GM23248 (cell line): ENCODE measurements at places on chromosomes 13 and 19. TPM values are rescaled to one million over a fixed set of nuclear protein-coding genes. Genes with fewer than 3 reads are reported as not detected.

DNA sequence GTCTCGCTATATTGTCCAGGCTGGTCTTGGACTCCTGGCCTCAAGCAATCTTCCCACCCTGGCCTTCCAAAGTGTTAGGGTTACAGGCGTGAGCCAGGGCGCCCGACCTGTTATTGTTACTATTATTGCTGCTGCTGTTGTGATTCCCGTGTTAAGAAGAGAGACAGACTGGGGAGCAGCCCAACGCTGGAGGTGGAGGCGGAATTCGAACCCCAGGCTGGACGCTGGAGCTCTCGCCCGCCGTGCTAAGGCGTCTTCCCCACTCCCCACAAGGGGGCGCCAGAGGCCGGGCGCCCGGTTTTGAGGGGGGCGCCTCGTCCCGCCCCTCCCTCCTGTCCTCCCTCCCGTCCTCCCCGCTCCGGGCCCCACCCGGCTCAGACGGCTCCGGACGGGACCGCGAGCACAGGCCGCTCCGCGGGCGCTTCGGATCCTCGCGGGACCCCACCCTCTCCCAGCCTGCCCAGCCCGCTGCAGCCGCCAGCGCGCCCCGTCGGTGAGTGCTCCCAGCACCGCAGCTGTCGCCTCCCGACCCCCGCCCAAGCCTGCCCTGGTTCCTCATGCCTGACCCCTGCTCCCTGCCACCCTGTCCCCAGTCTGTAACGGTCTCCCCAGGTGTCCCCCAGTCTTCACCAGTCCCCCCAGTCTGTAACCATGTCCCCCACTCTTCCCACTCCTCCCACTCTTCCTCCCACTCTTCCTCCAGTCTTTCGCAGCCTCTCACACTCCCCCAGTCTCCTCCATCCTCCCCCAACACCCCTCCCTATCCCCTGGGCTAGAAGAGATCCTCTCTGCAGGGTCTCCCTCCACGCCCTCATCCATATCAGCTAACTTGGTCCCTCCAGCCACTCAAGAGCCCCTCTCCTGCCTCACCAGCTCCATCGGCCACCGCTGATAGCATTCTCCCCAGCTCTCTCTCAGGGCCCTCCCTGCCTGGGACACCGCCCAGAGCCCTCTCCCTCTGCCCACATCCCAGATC is at the start of gene EHD2:
EHD2 (plus strand) TSS at position 377 of the 976 bp plus-strand sequence. CDS start 3,191 bp downstream, outside the sequence.
- H3K4me3 ChIP-seq = peak within 1 kb of the TSS; percentile 92
- peak within 1 kb of the TSS; percentile 72 for H3K27ac ChIP-seq
- H3K4me1 ChIP-seq = peaks cover 17% of the 10 kb centered on the region
- H3K36me3 ChIP-seq = peaks cover 11% of the 10 kb centered on the region; the same call in 1 of the 2 replicates
- peak; percentile 89 for DNase-seq

DNA sequence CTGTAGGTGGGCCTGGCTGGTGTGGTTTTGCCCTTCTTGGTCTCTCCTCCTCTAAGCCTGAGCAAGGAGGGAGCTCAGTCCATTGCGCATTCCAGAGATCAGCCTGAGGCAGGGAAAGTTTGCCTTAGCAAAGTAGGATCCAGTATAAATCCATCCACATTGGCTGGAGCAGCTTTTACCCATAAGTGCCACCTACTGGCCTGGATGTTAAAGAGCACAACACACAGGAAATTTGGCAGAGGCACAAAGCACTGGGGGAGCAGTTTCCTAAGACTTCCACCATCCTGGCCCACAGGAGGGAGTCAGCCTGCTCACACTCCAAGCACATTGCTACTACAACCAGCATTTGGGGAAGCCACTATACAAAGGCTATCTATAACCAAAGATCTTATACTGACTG is 1124.2 kb downstream of the SLITRK1 start:
- no peaks in the 10 kb centered on the region for H3K4me1 ChIP-seq
- H3K27ac ChIP-seq = no peak overlapping the region
- no peaks in the 10 kb centered on the region for H3K27me3 ChIP-seq
- H3K36me3 ChIP-seq = no peaks in the 10 kb centered on the region

DNA sequence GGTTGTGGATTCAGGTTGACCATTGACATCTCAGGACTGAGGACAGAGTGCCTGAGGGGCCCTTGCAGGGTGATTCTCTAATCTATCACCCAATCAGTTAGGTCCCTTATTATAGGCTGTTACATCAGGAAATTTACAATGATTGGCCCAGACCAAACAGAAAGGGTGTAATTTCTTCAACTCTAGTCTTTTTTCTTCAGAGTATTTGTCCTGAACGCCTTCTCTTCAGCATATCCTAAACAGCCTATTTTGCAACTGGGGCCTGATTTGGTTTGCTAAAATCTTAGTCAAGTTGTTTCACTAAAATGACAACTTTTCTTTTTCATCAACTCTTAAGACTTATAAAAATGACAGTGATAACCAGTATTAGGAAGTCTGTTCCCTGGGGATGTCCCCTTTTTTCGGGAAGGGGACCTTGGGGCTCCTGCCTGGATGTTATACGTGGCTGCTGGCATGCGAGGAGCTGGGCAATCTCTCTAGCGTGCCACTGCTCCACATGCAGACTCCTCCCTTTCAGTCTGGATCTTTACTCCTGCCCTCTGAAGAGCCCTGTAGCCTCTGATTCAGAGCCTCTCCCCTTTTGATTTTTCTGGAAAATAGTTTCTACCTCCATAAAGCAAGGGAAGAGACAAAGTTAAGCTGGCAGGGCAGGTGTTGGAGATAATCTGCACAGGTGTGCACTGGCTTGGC is 19.6 kb upstream of the GTF2F2 start:
- H3K4me1 ChIP-seq = no peaks in the 10 kb centered on the region
- H3K4me3 ChIP-seq = no peak overlapping the region
- H3K27ac ChIP-seq = no peak overlapping the region
- no peak for DNase-seq

DNA sequence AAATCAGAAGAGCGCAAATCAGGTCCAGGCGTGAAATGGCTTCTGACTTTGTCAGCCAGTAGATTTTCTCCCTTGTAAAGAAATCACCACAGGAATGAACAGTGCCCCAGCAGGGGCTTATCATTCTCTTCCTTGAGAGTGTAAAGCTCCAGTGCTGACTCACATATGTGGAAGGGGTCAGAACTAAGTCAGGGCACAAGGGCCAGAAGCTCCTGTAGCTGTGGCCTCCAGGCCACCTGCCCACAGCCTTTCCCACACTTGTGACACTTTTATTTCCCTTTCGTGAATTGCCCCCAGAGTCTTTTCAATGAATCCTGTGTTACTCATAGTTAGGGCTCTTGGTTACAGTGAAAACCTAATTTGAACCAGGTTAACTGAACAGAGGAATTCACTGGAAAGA is 99.6 kb downstream of the SUCLA2 start:
- no peaks in the 10 kb centered on the region for H3K27me3 ChIP-seq
- H3K36me3 ChIP-seq = no peaks in the 10 kb centered on the region
- no peak overlapping the region for H3K4me3 ChIP-seq

- DNase-seq = no peak
- H3K4me1 ChIP-seq = no peaks in the 10 kb centered on the region
- no peaks in the 10 kb centered on the region for H3K36me3 ChIP-seq
- H3K27me3 ChIP-seq = no peaks in the 10 kb centered on the region
Observed at GRCh38 chr13:21259571-21260455, 83.4 kb downstream of the MRPL57 start.

GRCh38 chr19:14265290-14266036 is 59.5 kb upstream of the ADGRL1 start:
- H3K4me1 ChIP-seq = no peaks in the 10 kb centered on the region
- H3K4me3 ChIP-seq = no peak overlapping the region
- H3K27me3 ChIP-seq = peaks cover 38% of the 10 kb centered on the region
- H3K36me3 ChIP-seq = no peaks in the 10 kb centered on the region
- H3K27ac ChIP-seq = no peak overlapping the region

- peaks cover 31% of the 10 kb centered on the region for H3K27me3 ChIP-seq
- peak overlapping the region; percentile 61 for H3K4me3 ChIP-seq
- no peaks in the 10 kb centered on the region for H3K4me1 ChIP-seq
- peak; percentile 35 for DNase-seq
- H3K27ac ChIP-seq = no peak overlapping the region
Observed at GRCh38 chr13:20258208-20258962, 26.3 kb upstream of the GJB6 start.

GRCh38 chr19:7386308-7386707 is 37.6 kb downstream of the ARHGEF18 start:
- H3K4me1 ChIP-seq = no peaks in the 10 kb centered on the region
- no peaks in the 10 kb centered on the region for H3K27me3 ChIP-seq
- no peak for DNase-seq
- no peak overlapping the region for H3K4me3 ChIP-seq

DNA sequence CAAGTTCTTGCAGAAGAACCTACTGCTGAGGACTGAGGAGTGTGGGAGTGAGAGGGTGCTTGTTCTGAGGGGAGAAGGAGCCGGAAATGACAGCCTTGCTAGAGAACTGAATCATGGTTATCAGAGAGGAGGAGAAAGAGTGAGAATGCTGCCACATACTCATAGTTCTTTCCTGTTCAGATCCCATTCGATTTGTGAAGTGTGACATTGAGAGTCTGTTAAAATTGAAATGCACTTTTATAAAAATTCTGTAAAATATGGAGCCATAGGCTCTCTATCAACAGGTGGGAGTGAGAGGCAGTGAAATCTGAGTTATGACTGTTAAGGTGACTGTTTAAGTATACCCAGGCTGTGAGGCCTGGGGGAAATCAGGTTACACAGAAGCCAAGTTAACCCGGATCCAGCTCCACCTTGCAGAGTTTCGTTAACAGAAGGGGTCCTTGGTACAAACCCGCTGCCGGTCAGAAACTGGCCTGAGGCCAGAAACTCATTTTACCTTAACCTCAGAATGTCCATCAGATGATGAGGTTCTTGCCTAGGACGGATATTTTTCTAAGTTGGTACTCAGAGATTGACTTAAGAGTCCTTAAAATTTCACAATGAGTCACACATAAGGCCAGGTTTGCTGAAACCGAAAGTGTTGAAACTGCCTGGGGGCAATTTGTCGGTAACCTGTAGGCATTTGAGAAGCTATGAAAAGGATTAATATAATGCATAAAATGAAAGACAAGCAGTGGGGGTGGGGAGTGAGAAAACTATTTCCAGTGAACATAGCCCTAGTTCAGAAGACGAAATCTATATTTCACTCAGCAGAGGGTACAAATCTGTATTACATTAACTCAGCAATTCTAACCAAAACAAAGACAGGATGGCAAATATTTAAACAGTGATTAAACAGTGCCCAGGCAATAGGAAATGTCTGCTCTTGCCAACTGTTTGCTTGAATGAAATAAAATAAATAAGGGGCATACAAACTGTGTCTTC is 350.5 kb downstream of the KCNRG start:
- H3K4me3 ChIP-seq = no peak overlapping the region
- no peaks in the 10 kb centered on the region for H3K4me1 ChIP-seq
- no peaks in the 10 kb centered on the region for H3K27me3 ChIP-seq
- peak; percentile 16 for DNase-seq

DNA sequence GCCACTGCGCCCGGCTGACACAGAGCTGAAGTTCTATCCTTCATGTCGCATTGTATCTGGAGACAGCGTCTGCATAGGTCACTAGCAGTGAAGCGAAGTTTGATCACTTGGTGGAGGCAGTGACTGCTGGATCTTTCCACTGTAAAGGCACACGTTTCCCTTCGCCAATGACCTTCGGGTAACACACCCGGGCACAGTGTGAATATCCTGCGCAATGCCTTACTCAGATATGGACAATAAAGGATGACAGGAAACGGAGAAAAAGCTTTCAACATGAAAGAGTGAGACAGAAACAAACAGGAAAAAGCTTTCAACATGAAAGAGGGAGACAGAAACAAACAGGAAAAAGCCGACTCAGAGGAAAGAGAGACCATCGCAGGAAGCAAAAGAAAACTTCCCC is 17.1 kb downstream of the ARL11 start:
- no peak for DNase-seq
- no peak overlapping the region for H3K27ac ChIP-seq
- H3K36me3 ChIP-seq = no peaks in the 10 kb centered on the region
- peaks cover 15% of the 10 kb centered on the region for H3K4me1 ChIP-seq
- H3K27me3 ChIP-seq = no peaks in the 10 kb centered on the region

DNA sequence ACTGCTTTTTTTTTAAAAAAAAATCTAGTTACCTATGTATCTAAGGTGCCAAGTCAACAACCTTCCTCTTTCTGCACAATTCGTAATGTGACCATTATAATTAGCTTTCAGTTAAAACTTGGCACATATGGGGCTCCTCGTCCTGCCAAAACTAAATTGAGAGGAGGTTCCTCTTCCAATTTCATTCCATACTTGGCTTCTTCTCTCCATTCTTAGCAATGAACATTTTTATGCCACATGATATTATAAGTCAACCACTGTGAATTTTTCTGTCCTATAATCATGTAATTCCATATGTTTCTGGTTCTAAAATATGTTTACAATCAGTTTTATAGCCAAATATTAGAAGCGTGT is 177.0 kb downstream of the DCLK1 start:
- H3K4me3 ChIP-seq = no peak overlapping the region
- no peak overlapping the region for H3K27ac ChIP-seq
- H3K36me3 ChIP-seq = no peaks in the 10 kb centered on the region
- H3K27me3 ChIP-seq = no peaks in the 10 kb centered on the region
- H3K4me1 ChIP-seq = peaks cover 23% of the 10 kb centered on the region

DNA sequence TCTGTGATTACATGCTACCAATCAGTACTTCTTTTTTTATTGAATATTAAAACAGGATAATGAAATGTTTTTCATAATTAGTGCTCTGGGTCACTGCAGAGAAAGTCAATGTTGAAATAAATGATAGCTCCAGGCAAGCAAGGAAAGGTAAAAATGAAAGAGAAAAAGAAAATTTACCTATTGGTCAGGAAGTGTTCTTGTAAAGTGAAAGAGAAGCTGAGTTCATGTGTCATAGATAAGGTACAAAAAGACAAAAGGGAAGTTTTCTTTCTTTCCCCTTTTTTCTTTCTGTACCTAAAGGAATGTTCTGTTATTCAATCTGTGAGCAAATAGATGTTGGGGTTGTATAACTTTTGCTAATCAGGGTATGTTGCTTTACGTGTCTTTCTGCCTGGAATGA is 197.0 kb downstream of the PCDH9 start:
- no peak overlapping the region for H3K4me3 ChIP-seq
- no peaks in the 10 kb centered on the region for H3K4me1 ChIP-seq
- no peaks in the 10 kb centered on the region for H3K36me3 ChIP-seq
- H3K27me3 ChIP-seq = no peaks in the 10 kb centered on the region
- H3K27ac ChIP-seq = no peak overlapping the region

DNA sequence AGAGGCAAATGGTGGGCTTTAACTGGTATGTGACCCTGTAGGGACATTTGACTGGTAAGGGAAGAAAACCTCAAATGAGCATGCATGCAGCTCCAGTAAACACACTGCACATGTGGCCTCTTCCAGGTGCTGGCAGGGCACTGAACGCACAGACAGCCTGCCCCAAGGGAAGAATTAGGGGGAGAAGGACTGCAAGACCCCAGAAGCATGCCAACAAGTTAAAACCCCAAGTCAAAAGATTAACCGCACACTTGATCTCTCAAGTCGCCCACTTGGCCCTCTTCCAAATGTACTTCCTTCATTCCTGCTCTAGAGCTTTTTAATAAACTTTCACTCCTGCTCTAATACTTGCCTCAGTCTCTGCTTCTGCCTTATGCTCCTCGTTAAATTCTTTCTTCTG is 46.9 kb upstream of the SLITRK1 start:
- no peaks in the 10 kb centered on the region for H3K27me3 ChIP-seq
- no peak overlapping the region for H3K4me3 ChIP-seq
- H3K4me1 ChIP-seq = no peaks in the 10 kb centered on the region
- DNase-seq = no peak
- H3K27ac ChIP-seq = no peak overlapping the region

The LILRB2 gene
- not detected in 2 replicates for total RNA-seq

The CPAMD8 gene
- total RNA-seq = 0.76 and 0.89 TPM in 2 replicates

The HRC gene
- total RNA-seq = not detected in 2 replicates

The SPACA4 gene
- total RNA-seq = not detected in 2 replicates

The GATAD2A gene
- 42.7 and 52.1 TPM in 2 replicates for total RNA-seq

The CEACAM19 gene
- total RNA-seq = 0.51 and 1.9 TPM in 2 replicates

The HSPBP1 gene
- total RNA-seq = 31.9 and 42.5 TPM in 2 replicates

The KANK2 gene
- 215 and 278 TPM in 2 replicates for total RNA-seq

The CASP14 gene
- total RNA-seq = not detected in 2 replicates
